ENCODE measurements at places on chromosomes 3 and 15.

DNA sequence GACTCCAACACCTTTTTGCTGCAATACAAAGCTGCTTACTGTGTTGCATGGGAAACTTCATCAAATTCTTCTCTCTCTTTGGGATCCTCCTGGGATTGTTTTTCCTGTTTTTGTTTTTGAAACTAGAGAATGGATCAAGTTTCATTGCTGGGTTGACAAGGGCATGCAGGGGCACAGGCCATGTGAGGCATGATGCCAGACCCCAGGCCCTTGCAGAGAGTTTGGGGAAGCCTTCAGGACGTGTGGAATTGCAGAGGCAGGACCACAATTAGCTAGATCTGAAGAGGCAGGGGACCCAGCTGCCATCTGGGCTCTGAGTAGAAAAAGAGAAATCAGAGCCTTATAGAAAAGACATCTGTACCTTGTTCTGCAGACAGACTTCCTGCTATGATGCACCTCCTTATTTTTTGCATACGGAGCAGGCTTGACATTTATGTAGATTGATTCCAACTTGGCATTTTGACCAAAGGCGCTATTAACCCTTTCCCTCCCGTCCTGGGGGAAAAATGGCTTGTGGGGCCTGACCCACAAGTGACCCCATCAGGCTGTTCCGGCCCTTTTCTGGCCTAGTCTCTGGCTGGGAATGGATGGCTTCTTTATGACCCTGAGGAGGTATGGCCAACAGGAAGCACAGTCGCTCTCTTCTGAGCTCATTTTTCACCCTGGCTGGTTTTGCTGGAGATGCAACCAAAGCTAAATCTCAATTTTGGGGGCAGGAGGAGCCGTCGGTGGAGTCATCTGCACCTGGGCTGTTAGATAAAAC, 44.3 kb upstream of the CHRNB4 start:
- no peak for DNase-seq

DNA sequence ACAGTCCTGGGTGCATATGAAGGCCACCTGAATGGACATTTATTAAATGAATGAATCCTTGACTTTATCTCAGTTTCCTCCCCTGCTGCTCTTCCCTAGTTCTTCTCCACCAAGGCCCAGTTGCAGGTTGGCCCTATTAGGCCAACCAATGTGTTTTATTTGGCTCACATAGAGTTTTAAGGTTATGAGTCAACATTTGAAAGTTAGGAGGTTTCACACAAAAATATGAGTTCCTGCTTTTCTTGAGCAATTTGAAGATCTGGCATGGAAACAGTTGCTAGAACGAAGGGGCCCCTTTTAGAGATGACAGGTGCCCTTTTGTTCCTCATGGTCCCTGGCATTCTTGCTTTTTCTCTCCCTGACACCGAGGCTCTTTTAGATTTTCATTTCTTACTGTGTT, 83.0 kb upstream of the PDZRN3 start:
- DNase-seq = no peak

- no peak for DNase-seq
Measured at GRCh38 chr3:190116551-190117067, 4.1 kb downstream of the P3H2 start.

DNA sequence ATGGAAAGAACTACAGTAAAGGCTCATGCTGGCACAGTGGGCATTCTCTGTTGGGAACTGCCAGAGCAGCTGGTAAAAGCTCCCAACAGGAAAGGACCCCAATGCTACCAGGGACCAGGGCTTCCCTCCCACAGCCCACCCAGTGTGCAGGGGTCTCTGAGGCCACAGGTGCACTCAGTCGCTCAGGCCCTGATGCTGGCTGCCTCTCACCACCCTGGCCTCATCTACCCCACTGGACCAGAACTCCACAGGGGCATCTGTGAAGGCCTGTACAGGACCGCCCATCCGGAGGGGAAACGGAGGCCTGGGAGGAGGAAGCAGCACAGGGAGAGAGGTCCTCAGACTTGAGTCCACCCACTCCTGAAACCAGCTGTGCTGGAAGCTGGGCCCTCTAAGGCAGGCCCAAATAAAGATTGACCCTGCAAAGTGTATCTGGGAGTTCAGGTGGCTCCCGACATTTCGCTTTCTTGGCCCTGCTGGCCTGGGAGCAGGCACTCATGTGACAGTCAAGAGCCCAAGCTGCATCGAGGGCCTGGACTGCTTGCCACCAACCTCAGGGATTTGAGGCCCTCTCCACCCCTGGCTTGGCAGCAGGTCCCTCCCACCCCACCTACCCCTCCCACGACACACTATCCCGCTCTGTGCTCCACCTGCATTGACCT, 12.7 kb downstream of the KLF15 start:
- DNase-seq = no peak

GRCh38 chr3:99865321-99865720, 47.7 kb downstream of the CMSS1 start:
- no peak for DNase-seq

GRCh38 chr3:16844791-16845190, 40.0 kb upstream of the PLCL2 start:
- DNase-seq = no peak

DNA sequence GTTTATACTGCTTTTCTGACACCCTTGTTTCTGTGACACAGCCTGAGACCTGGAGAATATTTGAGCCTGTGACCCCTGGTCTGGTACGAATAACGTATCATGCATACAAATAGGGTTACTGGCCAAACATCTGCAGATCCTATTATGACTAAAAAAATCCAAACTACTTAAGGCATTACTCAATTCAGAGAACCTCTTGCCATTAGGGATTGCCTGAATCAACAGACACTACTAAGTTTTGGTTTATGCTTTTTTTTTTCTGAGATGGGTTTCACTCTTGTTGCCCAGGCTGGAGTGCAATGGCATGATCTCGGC, 35.4 kb downstream of the OSBPL10 start:
- peak; percentile 52 for DNase-seq

- no peak for DNase-seq
Measured at GRCh38 chr3:46187341-46187700, 20.8 kb downstream of the CCR1 start.

DNA sequence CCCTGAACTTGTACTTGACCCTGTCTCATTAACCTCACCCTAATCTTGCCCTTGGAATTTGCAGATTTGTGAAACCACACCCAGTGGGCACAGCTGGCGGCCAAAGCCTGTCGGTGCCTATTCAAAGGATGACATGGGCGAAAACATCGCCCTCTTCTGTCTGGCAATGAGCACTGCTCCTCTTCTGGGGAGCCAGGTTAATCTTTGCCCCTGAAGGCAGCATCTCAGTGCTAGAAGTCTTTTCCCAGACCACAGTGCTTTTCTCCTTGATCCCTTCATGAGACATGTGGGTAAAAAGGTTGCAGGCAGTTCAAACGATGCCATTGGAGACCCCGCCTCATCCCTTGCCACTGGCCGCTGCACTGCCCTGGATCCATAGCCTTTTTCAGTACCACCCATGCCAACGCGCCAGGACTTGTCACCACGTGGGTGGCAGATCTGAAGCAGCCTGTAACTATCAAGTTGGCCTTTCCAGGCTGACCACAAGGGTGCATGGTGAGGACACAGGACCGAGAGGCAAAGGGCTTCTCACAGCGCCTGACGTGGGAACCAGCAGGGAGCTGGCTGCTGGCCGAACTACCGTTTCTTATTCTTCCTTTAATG, 6.5 kb upstream of the DNASE1L3 start:
- DNase-seq = no peak

DNA sequence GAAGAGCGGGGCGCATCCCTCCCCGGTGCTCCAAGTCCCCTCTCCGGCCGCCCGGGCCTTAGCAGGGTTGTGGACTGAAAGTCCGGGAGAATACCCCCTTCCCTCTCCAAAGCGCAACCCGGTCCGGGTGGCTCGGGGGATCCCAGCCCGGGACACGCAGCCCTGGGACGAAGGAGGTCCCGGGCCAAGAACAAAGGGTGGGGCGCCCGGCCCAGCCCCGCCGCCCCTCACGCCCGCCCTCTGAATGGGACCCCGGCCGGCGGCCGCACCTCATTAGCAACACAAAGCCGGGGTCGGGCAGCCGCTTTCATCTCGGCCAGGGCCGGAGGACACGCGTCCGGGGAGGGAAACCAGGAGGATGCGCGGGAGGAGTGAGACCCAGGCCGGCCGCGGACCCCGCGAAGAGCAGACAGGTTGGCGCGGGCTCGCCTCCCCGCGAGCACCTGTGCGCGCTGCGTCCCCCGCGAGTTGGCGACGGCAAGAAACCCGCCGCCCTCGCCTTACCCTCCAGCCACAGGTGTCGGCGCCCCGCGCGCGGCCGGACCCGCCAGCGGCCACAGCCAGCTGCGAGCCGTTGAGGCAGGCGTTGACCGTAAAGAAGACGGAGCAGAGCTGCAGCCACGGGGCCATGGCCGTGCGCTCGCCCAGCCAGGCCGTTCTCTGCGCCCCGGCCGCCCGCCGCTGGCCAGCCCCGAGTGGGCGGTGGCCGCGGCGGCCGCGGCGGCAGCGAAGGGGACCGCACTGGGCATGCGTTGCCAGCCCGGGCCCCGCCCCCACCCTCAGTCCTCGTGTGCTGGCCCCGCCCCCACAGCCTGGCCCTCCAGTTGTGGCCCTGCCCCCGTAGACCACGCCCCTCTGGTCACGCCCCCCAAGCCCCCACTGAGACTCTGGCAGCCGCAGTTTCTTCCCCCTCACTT, at the start of gene IL17RD:
Gene IL17RD (minus strand): TSS at position 697 of the 917 bp plus-strand sequence. CDS start 67 bp downstream, at position 630.
- peak; percentile 40 for DNase-seq

DNA sequence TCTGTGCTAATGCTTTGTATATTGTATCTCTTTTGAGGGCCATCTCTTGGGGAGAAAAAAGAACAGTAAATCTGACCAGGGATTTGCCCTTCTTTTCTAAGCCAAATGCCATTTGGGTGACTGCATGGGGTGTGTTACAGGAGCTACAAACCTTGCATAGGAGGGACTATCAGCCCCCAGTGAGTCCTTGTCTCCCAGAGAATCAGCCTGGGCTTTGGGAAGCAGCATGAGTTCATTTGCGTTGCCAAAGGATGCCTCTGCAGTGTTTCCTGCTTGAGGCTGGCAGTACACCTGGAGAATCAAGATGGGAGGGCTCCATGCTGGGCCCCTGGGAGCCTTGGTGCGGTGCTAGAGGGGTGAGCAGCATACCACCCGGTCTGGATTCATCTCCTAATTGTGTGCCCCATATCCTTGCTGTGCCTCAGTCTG, 49.6 kb upstream of the POLG start:
- no peak for DNase-seq

GRCh38 chr3:61666615-61667330, 105.4 kb downstream of the PTPRG start:
- no peak for DNase-seq

DNA sequence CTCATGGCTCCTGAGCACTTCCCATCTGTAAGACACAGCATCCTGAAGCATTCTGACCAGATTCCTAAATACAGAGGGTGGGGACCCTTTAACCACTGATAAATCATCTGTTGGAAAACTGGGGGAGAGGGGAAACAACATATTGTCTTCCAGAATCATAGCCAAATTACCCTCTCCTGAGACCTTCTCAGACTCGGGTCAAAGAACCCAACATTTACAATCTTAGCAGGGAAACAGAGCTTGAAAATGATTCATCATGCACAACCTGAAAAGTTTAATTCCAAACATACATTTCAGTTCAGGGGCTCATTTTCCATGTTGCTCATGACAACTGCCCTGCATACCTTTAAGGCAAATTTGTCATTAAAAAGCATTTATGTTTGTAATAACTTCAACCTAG, 48.5 kb upstream of the TSPAN3 start:
- no peak for DNase-seq

DNA sequence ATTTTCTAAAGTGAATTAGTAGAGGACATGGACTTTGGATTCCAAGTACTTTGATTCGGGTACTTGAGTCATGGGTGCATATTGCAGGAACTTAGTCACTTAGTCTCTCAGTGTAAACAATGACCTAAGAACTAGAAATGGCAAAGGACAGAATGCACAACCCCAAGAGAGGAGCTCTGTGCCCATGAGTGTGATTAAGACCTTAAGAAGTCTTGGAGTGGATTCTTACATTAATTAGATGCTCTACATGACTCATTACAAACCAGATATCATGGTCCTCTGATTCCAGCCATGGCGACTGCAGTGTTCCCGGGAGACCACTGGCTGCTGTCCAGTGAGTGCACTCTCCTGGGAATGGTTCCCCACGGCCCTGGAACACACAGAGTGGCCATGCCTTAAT, 251.5 kb downstream of the GABRG3 start:
- peak; percentile 10 for DNase-seq

DNA sequence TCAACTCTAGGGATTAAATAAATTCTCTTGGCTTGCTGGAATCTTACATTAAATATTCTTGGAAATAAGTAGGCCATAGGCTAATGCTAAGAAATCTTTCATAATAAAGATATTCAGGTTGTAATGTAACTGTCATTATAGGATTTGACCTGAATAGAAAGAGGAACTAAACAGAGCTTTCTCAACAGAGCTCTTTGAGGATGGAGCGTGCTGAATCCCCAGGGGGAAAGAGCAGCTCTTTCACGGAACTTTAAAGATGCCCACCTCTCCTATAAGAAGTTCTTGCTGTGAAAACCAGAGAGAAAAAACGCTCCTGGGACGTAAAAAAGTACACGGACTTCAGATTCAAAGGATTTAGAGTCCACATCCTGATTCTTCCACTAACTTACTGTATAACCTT, 77.9 kb downstream of the NTRK3 start:
- DNase-seq = no peak

DNA sequence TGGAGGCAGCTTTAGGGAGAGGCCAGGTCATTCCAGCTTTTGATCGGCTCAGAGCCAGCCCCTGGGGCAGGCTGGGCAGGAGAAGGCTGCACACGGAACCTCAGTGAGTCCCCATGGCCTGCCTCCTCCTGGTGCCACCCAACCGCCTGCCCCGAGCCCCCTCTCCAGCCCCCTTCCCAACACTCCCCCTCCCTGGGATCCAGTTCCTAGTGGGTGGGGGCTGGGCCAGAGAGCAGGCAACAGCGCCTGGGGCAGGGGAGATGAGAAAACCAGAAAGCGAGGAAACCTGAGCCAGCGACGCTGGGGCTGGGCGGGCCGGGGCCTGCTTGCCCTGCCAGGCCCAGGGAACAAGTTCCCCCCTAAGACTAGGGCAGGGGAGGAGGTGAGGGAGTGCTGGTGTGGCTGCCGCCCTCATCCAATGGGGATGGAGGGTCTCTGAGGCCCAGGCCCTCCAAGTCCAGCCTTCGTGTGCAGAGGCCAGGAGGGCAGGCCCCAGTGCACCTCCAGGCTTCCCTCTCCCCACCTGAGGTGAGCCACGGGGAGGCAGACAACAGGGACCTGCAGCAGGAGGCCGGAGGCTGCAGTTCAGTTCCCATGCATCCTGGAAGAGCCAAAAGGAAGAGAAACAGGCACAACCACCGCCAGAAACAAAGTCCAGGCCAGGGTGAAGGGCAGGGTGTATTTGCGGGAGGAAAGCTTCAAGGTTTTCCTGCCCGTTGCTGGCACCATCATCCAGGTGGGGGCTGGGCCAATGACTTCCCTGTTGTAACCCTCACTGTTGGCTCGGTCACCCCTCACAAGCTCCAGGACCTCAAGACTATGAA, 4.0 kb upstream of the SEMA3F start:
- DNase-seq = no peak
